ENCODE measurements at places on chromosomes 12 and 14. TPM values are rescaled to one million over a fixed set of nuclear protein-coding genes. Genes with fewer than 3 reads are reported as not detected.

DNA sequence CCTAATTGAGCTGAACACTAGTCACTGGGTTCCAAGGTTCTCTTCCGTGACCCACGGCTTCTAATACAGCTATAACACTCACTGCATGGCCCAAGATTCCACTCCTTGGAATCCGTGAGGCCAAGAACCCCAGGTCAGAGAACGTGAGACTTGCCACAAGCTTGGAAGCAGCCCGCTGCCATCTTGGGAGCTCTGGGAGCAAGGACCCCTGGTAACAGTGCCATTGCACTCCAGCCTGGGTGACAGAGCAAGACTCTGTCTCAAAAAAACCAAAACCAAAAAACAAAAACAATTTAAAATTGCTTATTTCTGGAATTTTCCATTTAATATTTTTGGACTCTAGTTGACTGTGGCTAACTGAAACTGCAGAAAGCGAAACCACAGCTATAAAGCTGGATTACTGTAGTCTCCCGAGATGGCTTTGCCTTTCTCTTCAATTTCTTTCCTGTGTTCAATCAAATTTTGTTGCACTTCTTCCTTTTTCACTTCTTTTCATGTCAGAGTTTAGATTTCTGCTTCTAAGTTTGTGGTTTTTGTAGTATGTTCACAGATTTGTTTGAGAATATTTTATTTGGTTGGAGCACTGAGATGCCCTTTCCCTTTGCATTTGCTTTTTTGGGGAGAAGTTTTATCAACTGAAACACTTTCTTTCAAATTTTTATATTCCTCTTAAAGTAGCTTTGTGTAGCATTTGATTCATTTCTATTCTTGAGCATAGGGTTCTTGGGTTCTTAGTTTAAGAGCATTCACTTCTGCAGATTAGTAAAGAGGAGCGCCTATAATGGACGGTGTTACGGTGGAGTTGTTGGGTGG is 44.6 kb downstream of the DDHD1 start:
- no peak overlapping the region for H3K27ac ChIP-seq
- H3K4me3 ChIP-seq: no peak overlapping the region
- no peaks in the 10 kb centered on the region for H3K27me3 ChIP-seq
- no peaks in the 10 kb centered on the region for H3K4me1 ChIP-seq
- no peak for DNase-seq

DNA sequence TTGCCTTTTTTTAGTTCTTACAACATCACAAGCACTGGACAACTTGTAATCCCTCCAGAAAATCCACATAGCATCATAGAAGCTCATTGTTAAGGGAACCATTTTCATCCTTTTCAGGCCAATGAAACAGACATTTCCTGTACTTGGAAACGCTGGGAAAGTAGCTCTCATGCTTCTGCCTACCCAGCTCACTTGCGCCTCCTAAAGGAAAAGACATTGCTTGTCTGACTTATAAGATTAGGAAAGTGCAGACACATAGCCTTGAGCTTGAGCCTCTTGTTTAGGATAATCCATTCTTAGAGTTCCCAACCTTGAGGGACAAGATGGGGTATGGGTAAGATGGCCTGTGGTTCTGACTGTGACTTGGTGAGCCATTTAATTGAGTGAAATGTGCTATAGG is 589.5 kb downstream of the NOVA1 start:
- DNase-seq: no peak
- H3K4me1 ChIP-seq: no peaks in the 10 kb centered on the region
- H3K4me3 ChIP-seq: no peak overlapping the region
- no peaks in the 10 kb centered on the region for H3K27me3 ChIP-seq
- H3K27ac ChIP-seq: no peak overlapping the region

The ANKRD33 gene
- total RNA-seq: not detected

GRCh38 chr14:92489394-92490238 is 24.0 kb upstream of the RIN3 start:
- H3K4me3 ChIP-seq: no peak overlapping the region
- H3K4me1 ChIP-seq: no peaks in the 10 kb centered on the region
- H3K27me3 ChIP-seq: peaks cover 4% of the 10 kb centered on the region
- no peaks in the 10 kb centered on the region for H3K36me3 ChIP-seq
- no peak overlapping the region for H3K27ac ChIP-seq
- no peak for DNase-seq

The CBLN3 gene
- 5.4 TPM for total RNA-seq
